HepG2 (cell line): ENCODE measurements at places on chromosomes 7 and 10. TPM values are rescaled to one million over a fixed set of nuclear protein-coding genes. Genes with fewer than 3 reads are reported as not detected.
A peak's percentile ranks its signal among the peaks of the same experiment; 100 is the strongest.

ZNF736 gene
- total RNA-seq, result not detected in 2 replicates

UCMA gene
- not detected in 2 replicates for total RNA-seq

DNA sequence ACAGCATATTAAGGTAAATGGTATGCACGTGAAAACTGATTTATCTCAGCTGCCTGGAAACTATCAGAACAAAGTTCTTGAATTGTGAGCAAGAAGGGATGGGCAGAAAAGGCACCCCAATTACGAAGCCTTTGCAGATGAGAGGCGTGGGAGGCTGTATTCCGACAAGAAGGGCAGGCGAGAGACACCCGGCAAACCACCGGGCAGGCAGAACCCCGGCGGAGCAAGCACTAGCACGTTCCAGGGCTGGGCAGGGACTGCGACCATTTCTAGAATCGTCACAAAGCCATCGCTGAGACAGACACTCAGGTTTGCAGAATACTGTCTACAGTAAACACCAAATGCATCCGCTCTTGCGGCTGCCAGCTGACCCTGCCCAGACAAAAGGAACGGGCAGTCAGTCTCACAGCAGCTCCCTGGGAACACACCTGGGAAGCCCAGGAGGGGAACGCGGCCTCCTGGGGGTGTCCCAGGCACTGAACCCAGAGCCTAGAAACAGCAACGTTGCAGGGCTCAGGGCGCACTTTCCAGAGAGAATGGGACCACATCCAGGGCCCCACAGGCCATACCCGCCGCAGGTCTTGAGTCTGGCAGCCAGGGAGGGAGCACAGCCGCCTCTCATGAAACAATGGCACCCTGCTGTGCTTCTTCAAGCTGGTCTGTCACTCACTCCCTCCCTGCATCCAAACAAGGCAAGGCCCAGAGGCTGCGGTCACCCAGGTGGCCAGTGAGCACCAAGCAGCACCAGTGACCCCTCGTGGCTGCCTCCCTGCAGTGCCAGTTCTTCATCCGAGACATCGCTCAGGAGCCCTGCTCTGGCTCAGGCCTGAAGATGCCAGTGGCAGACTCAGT is 261.9 kb downstream of the PTPRN2 start:
- DNase-seq, result peak; percentile 30
- no peak overlapping the region for H3K4me3 ChIP-seq
- H3K4me1 ChIP-seq, result no peaks in the 10 kb centered on the region
- H3K27me3 ChIP-seq, result no peaks in the 10 kb centered on the region

- H3K27me3 ChIP-seq, result no peaks in the 10 kb centered on the region; the same call in 1 of the 2 replicates
- DNase-seq, result no peak
- no peaks in the 10 kb centered on the region for H3K36me3 ChIP-seq
- 0 out of 2 replicates have a peak, but pooled peaks cover 13% of the 10 kb centered on the region for H3K4me1 ChIP-seq
These were observed 2.6 kb downstream of the PLEKHS1 start for GRCh38 chr10:113754125-113754524.

DNA sequence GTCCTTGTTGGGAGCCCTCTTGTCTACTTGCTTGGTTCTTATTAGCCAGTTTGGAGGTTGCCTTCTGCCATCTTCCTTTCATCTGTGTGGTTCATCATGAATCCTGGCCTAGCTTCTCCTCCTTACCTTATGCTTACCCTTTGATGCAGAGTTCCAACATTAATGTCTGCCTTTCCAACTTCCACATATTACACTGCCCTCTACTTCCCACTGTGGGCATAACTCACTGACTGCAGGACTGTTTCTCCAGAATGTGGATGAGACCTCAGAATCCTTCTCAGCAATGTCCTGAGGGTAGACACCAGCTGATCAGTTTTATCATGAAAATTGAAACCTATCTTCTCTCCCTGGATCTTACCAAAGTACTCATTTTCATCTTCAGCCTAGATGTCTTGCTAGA is 491.0 kb downstream of the LRMDA start:
- H3K36me3 ChIP-seq, result no peaks in the 10 kb centered on the region
- no peak overlapping the region for H3K27ac ChIP-seq
- H3K27me3 ChIP-seq, result no peaks in the 10 kb centered on the region
- DNase-seq, result peak; percentile 10
- no peaks in the 10 kb centered on the region for H3K4me1 ChIP-seq
- H3K4me3 ChIP-seq, result no peak overlapping the region
